A172 (cell line): ENCODE measurements at places on chromosomes 6 and 20. TPM values are rescaled to one million over a fixed set of nuclear protein-coding genes. Genes with fewer than 3 reads are reported as not detected.

PDYN gene
- total RNA-seq: not detected in 2 replicates

RFX6 gene
- not detected in 2 replicates for total RNA-seq

TENT5A gene
- total RNA-seq: 5.0 and 6.5 TPM in 2 replicates

GTF2H4 gene
- total RNA-seq: 8.9 and 24.9 TPM in 2 replicates

APOM gene
- 2.0 and 4.2 TPM in 2 replicates for total RNA-seq

GMDS gene
- total RNA-seq: 5.4 and 8.9 TPM in 2 replicates

PPIL6 gene
- total RNA-seq: 1.7 and 2.4 TPM in 2 replicates

OR2B6 gene
- not detected in 2 replicates for total RNA-seq

MYBL2 gene
- total RNA-seq: 77.7 and 80.8 TPM in 2 replicates

TRIM31 gene
- total RNA-seq: not detected in 2 replicates

TREM1 gene
- not detected in 2 replicates for total RNA-seq

RAET1G gene
- 1.1 and 2.0 TPM in 2 replicates for total RNA-seq

MUC22 gene
- 0.14 TPM in 1 of 2 replicates, not detected in the other for total RNA-seq

PROKR2 gene
- not detected in 2 replicates for total RNA-seq

SOX18 gene
- total RNA-seq: 0.21 and 1.9 TPM in 2 replicates

PNLDC1 gene
- total RNA-seq: not detected in 2 replicates

KHDC1 gene
- total RNA-seq: 6.4 and 8.5 TPM in 2 replicates

TAB2 gene
- total RNA-seq: 20.9 and 26.6 TPM in 2 replicates

CYP24A1 gene
- total RNA-seq: 0.05 and 0.21 TPM in 2 replicates
